ENCODE measurements at places on chromosomes 2 and 18.

GRCh38 chr2:112750560-112750843 lies 13.9 kb downstream of the CKAP2L start:
- no peak for DNase-seq

GRCh38 chr2:135998879-135999278 lies 13.5 kb upstream of the DARS1 start:
- DNase-seq: no peak

DNA sequence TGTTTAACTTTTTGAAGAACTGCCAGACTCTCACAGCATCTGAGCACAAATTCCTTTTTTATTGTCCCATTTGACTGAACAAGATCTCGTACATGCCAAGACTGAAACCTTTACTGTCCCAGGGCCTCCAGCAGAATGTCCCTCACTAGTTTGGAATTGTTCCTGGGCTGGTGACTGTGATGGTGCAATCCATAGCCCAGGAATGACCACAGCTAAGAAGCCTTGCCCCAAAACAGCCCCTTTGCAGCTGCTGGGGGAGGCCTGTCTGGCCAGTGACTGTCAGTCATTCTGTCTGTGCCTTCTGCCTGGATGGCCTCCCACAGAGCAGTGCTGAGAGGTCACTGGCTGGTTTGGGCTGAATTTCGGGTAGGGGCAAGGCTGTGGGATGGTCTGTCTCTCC lies 184.5 kb upstream of the MSH6 start:
- no peak for DNase-seq

DNA sequence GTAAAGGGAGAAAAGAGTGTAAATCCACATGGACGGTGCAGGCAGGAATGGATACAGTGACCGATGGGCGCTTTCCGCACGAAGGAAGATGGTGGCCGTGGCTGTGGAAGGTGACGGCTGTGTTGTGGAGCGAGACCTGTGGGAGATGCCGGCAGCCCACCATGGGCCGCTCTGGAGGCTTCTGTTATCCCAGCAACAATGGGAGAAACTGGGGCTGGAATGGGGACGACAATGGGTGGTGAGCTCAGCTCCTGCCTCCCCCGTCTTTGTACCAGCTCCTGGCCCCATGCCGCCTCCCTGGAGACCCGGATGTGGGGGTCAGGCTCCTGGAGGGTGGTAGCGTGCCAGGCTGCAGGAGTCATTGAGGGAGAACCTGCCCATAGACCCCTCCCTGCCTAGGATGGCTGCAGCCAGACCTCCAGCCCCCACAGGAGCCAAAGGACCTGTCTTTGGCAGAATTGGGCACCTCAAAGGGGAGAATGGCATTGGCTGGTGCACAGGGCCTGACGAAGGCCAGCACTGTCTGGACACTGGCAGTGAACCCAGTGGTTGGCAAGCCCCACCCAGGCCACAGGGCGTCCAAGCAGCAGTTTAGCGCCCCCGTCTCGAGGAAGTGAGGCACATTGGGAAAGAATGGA lies 72.6 kb downstream of the SLC66A2 start:
- DNase-seq: no peak

GRCh38 chr2:45953376-45954027 lies 302.0 kb downstream of the PRKCE start:
- no peak for DNase-seq

DNA sequence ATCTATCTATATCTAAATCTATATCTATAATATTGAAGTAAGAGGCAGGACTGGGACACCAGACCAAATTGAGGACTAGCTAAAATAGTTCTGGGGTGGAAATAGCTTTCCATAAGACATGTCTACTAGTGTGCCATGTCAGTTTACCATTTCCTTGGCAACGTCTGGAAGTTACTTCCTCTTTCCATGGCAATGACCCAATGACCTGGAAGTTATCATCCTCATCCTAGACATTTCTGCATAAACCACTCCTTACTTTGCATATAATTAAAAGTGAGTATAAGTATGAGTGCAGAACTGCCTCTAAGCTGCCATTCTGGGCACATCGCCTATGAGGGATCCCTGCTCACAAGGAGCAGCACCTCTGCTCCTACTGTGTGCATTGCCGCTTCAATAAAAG lies 734.0 kb upstream of the GCFC2 start:
- no peak for DNase-seq

- DNase-seq: no peak
Measured at GRCh38 chr2:179692043-179692442, 169.4 kb downstream of the ZNF385B start.

- DNase-seq: no peak
Measured at GRCh38 chr2:57448816-57449215, 597.8 kb upstream of the VRK2 start.

DNA sequence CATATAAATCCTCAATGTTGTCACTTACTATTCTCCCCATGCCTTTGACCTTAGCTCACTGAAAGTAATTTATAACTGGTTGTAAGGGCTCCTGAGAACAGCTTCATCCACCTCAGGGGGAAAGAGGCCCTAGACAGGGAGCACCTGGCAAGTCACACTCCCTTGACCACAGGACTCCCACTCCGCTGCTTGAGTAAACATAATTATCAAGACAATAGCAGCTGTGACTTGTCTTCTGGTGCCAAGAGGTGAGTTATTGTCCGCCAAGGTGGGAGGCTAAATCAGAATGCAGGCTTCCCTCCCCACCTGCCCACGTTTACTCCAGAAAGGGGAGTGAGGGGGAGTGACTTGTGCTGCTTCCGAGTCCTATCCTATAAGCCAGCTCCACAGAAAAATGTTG lies 230.6 kb upstream of the LRATD1 start:
- no peak for DNase-seq

- no peak for DNase-seq
Measured at GRCh38 chr2:109218792-109219126, 89.8 kb downstream of the SH3RF3 start.

DNA sequence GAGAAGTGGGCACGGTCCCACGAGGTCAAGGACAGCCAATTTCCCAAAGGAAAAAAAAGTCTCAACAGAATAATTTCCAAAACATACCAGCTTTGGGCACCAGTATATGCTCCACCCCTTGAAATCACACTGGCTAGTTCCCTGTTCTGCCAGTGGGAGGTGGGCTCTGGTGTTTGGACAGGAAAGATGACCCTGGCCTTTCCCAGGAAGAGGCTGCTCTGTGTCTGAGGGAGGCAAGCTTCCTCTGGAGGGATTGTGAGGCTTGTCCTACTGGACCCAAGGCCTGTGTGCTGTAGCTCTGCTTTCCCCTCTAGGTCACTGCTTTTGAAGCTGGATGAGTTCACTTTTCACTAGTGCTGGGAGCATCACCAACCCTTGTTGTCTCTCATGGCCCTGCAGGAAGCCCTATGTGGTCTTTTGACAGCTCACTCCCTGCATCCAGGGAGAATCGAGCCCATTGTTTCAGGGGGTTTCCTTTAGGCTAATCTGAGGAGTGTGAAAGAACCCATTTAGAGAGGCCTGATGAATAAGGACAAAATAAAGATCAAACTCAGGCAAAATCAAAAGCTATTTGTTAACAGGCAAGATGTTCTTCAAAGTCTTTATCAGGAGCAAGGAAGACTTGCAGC lies 36.3 kb downstream of the CXCR4 start:
- no peak for DNase-seq

DNA sequence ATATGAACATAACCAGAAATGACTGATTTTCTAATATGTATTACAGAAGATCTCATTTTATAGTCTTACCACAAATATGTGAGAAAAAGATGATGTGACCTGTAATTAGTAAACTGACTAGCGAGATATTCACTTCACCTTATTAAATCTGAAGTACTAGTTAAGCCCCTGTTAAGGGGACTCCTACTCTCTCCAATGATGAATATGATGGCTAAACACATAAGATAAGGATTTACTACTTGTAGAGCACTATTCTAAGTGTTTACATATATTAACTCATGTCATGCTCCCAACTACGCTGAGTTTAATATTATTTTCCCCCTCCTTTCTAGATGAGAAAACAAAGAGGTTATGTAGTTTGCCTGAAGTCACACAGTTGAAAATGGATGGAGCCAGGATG lies 40.9 kb downstream of the SP3 start:
- no peak for DNase-seq

DNA sequence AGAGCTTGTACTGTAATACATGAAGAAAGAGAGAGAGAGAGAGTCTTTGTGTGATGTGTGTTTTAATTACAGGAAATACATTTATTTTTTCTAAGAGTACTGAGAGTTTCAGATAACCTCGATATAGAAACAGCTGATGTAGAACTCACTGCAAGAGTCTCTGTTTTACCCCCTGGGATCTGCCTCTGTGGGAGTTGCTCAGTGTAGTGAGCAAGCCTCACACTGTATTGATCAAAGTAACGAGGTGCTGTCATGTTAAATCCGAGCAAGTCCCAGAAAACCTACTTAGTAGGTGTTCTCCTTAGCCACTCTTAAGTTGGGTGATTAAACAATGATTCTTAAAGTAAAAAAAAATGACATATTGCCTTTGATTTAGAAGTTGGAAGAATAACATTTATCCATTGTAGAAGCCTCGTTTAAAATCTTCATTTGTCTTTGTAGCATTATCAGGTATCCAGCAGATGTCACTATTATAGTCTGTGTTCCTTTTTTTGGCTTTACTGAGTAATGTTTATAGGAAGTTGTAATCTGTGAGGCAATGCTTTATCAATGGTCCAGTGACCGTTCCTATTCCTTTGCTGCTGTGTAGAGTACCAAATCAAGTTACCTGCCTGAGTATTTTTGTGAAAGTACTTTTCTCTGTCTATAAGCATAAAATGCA lies 219.0 kb downstream of the MYO3B start:
- DNase-seq: no peak

- no peak for DNase-seq
Measured at GRCh38 chr2:217357886-217358620, 498.2 kb upstream of the TNP1 start.

GRCh38 chr18:58605027-58606020 lies 23.6 kb downstream of the ALPK2 start:
- no peak for DNase-seq

GRCh38 chr18:6666012-6666685 lies 63.4 kb upstream of the ARHGAP28 start:
- DNase-seq: no peak

DNA sequence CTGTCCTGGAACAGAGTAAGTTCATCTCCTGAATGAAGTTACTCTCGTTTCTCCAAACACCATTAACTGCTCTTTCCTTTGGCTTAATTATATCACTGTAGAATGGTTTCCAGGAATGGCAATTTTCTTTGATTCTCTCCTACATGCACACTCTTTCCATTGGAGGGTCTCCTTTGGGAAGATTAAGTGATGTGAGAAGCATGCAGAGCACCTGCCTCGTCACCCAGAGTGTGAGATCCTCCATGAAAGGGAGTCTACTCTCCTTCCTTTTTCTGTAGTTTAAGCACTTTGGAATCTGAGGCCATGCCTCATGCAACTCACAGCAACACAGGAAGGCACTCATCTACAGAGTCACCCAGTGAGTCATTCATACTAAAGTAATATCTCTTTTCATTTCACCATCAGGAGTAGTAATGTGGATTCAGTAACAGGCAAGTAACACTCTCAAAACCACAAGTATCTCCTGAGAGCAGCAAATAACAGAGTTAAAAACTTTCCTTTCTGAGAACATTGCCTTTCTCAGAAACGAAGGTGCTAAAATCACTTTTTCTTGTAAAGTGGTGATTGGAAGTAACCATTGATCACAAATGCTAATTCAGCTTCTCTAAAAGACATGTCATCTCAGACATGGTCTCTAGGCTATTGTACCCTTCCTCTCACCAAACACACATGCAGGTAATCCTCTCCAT lies 52.8 kb upstream of the IL1RL1 start:
- no peak for DNase-seq

DNA sequence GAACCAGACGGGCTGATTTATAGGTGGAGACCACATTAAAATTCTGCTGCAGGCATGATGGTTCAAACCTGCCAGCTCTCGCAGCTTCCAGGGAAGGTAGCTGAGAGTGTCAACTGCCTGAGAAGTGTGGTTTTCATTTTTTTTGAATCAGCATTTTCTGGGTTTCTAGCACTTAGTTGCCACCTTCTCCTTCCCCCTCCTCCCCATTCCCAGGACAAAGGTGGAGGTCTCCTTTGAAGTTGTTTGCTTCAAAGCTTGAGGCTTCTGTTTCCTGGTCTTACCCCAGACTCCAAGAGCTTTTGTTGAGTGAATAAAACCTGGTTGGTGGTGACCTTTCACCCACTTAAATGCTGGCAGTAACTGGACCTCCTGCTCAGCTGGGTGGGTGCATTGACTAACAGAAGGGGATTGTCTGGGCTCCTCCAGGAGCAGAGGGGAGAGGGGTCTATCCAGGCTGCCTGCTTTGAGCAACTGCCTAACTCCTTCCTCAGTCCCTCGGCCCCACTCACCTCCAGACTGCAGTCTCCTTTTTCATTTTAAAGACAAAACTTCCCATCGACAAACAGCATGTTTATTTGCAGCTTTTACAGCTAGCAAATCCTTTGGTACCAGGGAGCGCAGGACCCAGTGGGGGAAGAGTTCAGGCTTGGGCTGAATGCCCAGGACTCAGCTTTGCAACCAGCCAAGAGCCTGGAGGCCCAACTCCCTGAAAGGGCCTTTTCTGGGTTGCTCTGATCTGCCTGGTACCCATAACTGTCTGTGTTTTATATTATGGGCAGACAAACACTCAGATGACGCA lies 3.5 kb downstream of the RHOB start:
- DNase-seq: no peak

DNA sequence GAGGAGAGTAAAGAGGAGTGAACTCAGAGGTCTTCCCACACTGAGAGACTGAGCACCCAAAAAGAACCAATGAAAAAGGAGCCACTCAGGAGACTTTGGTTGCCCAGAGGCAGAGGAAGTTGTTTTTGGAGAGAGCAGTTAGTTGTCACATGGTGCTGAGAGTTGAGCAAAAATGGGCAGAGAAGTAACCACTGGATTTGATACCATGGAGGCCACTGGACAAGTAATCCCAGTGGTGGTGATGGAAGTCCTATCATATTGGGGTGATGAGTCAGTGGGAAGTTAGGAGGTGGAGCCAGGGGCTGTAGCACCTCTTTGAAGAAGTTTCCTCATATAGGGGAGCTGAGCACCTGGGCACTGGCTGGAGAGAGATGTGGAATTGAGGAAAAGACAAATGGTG lies 235.8 kb downstream of the TPGS2 start:
- DNase-seq: no peak

GRCh38 chr2:98393354-98393753 lies 47.1 kb downstream of the CNGA3 start:
- DNase-seq: no peak

- DNase-seq: peak; percentile 81
Measured at GRCh38 chr2:41869542-41870264, 178.1 kb upstream of the PKDCC start.
